ENCODE measurements at places on chromosomes 11 and 22.

GRCh38 chr22:46622081-46622521 lies 1.9 kb downstream of the GRAMD4 start:
- DNase-seq = no peak

GRCh38 chr11:130882138-130882551 lies 34.1 kb downstream of the SNX19 start:
- DNase-seq = no peak

- no peak for DNase-seq
These were observed 9.8 kb downstream of the PACSIN2 start for GRCh38 chr22:43005106-43005505.

- DNase-seq = no peak
These were observed 3.8 kb upstream of the CBLIF start for GRCh38 chr11:59849129-59849528.

DNA sequence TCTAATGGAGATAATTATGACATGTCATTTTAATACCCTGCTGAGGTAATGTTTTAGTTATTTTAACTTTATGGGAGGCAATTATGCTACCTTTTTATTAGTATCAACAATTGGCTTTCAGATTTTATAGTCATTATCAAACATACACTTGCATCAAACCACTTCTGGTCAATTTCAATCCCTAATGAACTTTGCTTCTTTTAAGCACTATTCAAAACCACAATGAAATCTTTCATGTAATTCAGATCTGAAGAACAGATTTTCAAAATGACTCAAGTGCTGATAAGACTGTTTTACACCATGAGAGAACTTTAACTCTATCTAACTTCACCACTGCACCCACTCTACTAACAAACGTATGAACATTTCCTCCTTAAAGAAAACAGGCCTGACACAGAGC lies 25.9 kb upstream of the CCDC34 start:
- no peak for DNase-seq

GRCh38 chr11:19200410-19201201 lies 1.2 kb downstream of the CSRP3 start:
- peak; percentile 41 for DNase-seq

GRCh38 chr11:35335226-35335625 lies 84.1 kb downstream of the SLC1A2 start:
- DNase-seq = no peak

DNA sequence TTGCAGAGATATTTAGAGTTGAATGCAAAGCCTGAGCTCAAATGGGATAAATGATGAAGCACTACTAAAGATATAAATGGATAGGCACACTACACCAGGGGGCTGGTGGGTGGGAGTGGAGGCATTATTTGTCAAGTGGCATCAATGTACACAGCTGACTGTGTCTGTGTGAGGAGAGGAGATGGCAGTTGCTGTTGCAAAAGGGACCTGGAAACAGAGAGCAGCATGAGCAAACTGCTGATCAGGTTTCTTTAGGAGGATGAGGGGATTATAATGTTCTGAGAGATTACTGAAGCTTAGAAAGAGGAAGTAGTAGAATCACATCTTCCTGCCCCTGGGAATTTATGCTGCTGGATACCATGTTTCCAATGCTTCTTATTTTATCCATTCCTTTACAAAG lies 39.4 kb upstream of the LIN7C start:
- DNase-seq = no peak

DNA sequence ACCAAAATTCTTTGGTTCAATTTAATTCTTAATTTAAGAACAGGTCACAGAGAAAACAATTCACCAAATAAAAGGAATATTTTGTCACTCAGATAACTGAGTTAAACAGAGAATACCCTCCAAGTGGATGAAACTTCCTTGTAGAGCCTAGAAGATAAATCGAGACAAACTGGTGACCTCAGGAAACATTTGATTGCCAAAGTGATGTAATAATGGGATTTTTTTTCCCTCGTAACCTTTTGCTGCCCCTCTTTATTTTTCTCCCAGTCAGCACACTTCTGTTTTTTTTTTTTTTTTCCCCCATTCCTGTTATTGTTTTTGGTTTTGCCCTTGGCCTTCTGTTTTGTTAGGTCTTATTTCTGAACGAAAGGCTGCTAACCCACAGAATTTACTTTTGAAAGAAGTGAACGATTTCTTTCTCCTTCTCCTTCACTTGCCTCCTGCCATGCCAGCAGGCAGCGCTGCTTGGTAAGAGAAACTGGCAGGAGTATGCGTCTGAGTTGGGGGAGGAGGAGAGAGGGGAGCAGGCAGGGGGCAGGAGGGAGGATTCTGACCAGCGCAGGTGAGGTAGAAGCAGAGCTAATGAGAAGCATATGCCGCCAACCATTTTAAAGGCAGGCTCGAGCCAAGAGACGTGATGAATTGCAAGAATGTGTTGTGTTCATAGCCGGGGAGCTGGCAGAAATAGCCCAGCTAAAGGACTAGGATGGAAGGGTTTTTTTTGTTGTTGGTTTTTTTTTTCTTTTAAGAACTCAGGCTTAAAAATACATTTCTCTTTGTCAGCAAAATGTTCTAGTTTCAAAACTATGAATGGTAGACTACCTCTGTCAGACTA lies 121.9 kb upstream of the MTMR2 start:
- DNase-seq = no peak

DNA sequence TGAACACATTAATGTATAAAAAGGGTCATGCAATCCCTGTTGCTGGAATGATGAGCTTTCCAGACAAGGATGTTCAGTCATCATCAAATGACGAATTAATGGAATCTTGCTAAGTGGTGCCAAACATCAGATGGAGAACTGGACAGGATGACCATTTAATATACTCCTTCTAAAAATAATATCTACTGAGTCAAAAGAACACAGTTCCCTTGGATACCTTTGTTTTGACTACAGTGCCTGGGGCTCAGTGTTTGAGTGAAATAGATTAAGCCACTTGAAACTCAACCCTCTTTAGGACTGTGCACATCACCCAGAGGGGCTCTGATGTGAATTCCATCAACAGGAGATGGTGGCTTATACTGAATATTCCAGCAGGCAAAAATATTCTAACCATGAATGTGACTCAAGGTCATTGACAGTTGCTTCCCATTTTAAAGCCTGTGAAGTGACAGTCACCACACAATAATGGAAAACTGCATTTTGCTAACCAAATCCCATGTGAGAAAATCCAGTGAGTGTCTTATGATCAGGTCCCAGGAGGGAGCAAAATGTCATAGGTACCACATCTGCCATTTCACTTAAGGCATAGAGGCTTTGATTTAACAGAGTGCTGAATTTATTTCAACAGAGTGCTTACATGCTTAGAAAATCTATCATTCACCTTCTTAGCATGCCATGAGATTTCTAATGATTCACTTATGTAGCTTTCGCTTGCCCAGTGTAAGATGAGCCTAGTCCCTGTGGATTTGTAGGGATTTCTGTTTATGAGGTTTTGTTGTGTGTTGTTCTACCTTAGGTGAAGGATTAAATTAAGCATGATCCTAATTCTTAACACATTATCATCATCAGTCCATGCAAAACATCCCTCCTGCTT lies 41.3 kb upstream of the SLN start:
- DNase-seq = no peak

Measured in HS-27A (cell line).